Left renal pelvis (tissue), 4 donors: ENCODE measurements at places on chromosomes 6 and 20. TPM values are rescaled to one million over a fixed set of nuclear protein-coding genes. Genes with fewer than 3 reads are reported as not detected.

NCOA7 gene
- polyA plus RNA-seq, result 44.3 TPM

ADGB gene
- 0.26 TPM for polyA plus RNA-seq

RTN4IP1 gene
- 10.2 TPM for polyA plus RNA-seq

OPN5 gene
- polyA plus RNA-seq, result 0.57 TPM

KHDRBS2 gene
- 2.1 TPM for polyA plus RNA-seq

BEND6 gene
- 5.2 TPM for polyA plus RNA-seq

OR12D3 gene
- not detected for polyA plus RNA-seq

AVP gene
- 0.43 TPM for polyA plus RNA-seq

KCNQ5 gene
- 0.45 TPM for polyA plus RNA-seq

- no peak for DNase-seq
Measured at GRCh38 chr6:37293426-37293825, 35.5 kb upstream of the TMEM217 start.

GRCh38 chr6:46421939-46422338 is 69.3 kb downstream of the RCAN2 start:
- DNase-seq, result no peak

DNA sequence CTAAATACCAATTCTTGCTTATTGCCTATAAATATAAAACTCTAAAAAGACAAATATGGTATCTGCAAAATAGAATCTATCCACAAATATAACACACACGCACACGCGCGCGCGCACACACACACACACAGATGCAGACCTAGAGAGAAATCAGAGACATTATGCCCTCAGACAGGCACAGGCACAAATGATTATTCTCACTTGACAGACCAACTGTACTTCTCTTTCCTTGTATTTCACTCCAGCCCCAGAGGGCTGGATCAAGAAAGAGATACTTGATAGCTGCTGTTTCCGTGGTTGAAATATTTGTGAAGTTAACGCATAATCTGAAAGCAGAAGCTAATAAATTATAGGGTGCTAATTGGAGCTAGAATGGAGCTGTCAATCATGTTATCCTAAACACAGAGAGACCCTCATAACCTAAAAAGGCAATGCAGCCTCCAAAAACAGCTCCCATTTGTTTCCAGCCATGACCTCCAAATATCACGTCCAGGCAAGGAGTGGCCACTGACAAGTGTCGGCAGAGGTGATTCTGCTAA is 11.5 kb downstream of the VGLL2 start:
- DNase-seq, result no peak

DNA sequence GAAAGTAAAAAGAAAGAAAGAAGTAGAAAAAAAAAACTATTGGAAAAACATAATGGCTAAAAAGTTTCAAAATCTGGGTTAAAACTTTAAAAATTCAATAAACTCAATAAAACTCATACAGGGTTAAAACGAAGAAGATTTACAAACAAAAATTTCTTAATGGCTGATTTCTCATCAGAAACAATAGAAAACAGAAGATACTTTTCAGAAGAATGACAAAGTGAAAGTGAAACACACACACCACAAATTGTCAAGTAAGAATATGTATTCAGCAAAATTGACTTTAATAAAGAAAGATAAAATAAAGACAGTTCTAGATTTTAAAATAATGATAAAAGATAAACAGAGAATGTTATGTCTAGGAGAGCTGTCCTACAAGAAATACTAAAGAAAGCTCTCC is 618.9 kb upstream of the GJE1 start:
- DNase-seq, result no peak

DNA sequence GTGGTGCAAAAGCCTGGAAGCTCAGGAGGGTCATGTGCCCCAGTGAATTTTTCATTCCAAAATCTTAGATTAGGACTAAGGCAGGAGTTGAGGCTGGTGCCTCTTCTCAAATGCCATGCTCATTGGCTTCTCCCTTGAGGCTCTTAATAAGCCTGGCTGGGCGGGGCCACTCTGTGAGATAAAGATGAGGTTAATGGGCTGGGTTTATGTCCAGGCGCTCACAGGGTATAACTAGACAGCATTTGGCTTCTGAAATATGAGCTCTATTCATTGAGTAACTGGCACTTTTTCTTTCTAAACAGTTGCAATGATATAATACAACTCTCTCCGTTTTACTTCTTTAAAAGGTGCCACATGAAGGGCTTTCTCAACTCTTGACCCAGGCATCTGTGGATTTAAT is 156.3 kb downstream of the SCML4 start:
- DNase-seq, result no peak

DNA sequence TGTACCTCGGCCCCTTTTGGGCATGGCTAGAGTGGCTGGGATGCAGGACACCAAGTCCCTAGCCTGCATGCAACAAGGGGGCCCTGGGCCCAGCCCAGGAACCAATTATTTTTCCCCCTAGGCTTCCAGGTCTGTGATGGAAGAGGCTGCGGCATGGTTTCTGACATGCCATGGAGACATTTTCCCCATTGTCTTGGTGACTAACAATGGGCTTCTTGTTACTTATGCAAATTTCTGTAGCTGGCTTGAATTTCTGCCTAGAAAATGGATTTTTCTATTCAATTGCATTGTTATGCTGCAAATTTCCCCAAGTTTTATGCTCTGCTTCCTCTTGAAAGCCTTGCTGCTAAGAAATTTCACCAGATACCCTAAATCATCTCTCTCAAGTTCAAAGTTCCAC is 1269.6 kb upstream of the CITED2 start:
- DNase-seq, result no peak

DNA sequence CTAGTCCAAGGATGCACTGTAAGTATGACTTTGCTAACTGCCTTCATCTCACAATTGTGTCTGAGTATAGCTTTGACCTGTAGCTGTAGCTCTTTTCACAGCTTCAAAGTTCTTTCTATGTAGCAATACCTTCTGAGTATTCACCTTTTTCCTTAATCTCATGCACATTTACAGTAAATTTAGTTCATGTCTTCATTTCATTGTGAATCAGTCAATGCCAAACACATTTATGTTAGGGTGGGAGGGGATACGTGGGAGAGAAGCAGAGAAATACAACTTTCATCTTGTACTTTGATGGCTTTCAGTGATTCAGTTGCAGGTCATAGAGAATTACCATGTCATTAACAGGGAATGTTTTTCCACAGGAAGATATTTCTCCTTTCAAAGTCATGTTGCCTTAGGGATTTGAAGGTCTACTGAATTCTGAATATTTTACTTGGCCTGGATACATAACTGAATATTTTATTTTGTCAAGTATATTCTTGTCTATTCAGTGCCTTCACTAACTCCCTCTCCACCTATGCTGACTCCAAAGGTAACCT is 119.2 kb downstream of the TINAG start:
- DNase-seq, result no peak

DNA sequence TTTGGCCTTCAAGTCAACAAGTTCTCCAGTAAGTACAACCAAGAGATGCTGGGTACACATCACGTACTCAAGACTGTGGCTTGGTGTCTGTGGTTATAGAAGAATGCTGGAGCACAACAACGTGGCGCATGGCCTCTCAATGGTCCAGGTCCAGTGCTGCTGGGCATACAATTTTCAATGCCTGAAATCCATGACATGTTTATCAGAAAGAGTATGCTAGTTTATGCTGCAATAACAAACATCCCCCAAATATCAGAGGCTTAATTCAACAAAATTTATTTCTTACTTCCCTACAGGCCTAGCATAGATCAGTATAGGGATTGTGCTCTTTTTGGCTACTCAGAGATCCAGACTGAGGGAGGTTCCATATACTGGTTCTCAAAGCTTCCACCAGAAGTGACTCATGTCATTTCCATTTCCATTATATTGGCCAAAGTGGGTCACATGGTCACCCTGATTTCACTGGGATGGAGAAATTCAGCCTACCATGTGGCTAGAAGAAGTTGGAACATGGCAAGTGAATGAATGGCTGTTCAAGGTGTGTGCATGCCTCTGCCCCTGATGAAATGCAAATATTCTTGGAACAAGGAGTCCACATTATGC is 33.3 kb upstream of the KIF16B start:
- DNase-seq, result no peak
